ENCODE measurements at places on chromosomes 2 and 18. TPM values are rescaled to one million over a fixed set of nuclear protein-coding genes. Genes with fewer than 3 reads are reported as not detected.

GRCh38 chr2:235255693-235256092 is 238.2 kb upstream of the AGAP1 start:
- no peaks in the 10 kb centered on the region for H3K36me3 ChIP-seq
- DNase-seq, result no peak
- H3K27me3 ChIP-seq, result no peaks in the 10 kb centered on the region
- no peaks in the 10 kb centered on the region for H3K4me1 ChIP-seq
- no peak overlapping the region for H3K27ac ChIP-seq

DNA sequence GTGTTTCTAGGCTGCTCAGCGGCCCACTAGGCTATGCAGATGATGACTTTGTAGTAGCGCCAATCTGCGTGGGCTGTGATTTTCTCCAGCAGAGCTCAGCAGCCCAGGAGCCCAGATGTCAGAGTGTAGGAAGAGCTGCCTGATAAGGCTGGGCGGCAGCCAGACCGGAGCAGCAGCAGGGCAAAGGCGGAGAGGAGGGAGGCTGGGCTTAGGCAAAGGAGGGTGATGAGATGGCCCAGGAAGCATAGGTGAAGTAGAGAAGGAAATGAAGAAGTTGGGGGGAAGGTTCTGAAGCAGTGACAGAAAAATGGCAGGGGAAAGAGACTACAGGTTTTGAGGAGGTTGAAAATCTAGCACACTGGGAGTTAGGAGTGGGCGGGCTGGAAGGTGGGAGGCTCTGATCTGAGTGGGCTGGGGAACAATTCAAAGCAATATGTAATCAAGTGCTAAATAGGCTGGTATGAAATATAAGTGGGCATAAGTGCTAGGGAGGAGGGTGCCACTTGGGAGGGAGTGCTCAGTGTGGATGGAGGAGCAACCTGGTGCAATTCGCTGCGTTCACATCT is 50.6 kb upstream of the STPG4 start:
- no peak for DNase-seq
- no peaks in the 10 kb centered on the region for H3K36me3 ChIP-seq
- H3K27me3 ChIP-seq, result peaks cover 18% of the 10 kb centered on the region
- H3K4me1 ChIP-seq, result no peaks in the 10 kb centered on the region
- no peak overlapping the region for H3K27ac ChIP-seq

DNA sequence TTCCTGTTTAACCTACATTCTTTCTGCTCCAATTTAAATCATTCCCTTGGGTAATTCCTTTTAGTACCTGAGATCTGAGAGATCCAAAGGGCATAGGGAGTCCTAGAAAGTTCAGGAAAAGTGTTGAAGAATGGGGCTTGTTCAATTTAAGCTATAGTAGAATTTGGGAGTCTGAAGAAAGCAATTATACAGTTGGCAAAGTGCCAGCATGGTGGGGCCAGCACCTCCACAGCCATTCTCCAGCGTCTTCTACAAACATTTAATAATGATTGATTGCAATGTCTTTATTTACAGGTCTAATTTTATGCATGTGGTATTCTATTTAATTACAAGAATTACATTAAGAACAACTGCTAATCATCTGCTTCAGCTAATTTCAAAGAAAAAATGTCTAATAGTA is 957.7 kb upstream of the GYPC start:
- H3K36me3 ChIP-seq, result no peaks in the 10 kb centered on the region
- no peaks in the 10 kb centered on the region for H3K27me3 ChIP-seq
- no peaks in the 10 kb centered on the region for H3K4me1 ChIP-seq
- DNase-seq, result no peak
- no peak overlapping the region for H3K27ac ChIP-seq

DNA sequence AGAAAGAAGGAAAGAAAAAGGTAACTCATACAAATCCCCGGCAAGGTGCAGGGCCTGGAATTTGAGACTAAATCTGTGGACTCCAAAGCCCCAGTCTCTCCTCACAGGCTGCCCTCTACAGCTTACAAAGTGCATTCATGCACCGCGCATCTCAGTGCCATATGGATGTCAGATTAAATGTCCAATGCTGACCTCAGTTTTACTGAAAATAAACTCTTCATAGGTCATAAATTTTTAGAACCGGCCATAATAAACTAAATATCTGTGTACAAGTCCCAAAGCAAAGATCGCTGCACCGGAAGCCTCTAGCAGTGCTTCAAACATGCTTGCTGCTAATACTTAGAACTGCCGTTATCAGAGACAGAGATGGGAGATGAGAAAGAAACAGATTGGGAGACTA is 17.7 kb downstream of the ST6GAL2 start:
- H3K27me3 ChIP-seq, result no peaks in the 10 kb centered on the region
- no peaks in the 10 kb centered on the region for H3K4me1 ChIP-seq
- H3K4me3 ChIP-seq, result no peak overlapping the region

- no peak overlapping the region for H3K27ac ChIP-seq
Measured at GRCh38 chr2:109525836-109526235, 87.9 kb downstream of the SEPTIN10 start.

GRCh38 chr2:150486539-150487484 is 655 bp downstream of the RND3 start:
- peaks cover 9% of the 10 kb centered on the region for H3K27me3 ChIP-seq
- H3K36me3 ChIP-seq, result no peaks in the 10 kb centered on the region
- no peak overlapping the region for H3K27ac ChIP-seq
- DNase-seq, result no peak
- H3K4me3 ChIP-seq, result no peak overlapping the region

DNA sequence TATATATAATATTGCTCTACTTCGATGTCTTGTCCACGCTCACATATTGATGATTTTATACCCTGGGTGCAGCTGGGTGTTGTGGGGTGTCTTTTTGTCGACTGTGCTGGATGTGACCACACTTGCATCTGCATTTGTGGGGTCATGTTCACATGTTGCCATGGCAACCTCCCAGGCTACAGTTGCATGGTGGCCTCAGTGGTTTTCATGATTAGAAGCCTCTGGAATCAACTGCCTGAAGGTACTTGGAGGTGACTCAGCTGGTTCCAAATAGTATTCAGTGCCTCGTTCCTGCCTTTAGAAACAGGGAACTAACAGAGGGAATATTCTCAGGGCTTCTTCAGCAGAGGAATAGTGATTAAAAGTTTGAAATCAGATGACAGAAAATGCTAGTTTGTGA is 166.3 kb upstream of the NYAP2 start:
- H3K27me3 ChIP-seq, result no peaks in the 10 kb centered on the region
- no peaks in the 10 kb centered on the region for H3K36me3 ChIP-seq
- H3K27ac ChIP-seq, result no peak overlapping the region
- no peak overlapping the region for H3K4me3 ChIP-seq

- no peak overlapping the region for H3K4me3 ChIP-seq
- no peak for DNase-seq
- no peaks in the 10 kb centered on the region for H3K27me3 ChIP-seq
- H3K4me1 ChIP-seq, result no peaks in the 10 kb centered on the region
- no peaks in the 10 kb centered on the region for H3K36me3 ChIP-seq
- no peak overlapping the region for H3K27ac ChIP-seq
Measured at GRCh38 chr2:215529271-215529670, 93.4 kb upstream of the FN1 start.

DNA sequence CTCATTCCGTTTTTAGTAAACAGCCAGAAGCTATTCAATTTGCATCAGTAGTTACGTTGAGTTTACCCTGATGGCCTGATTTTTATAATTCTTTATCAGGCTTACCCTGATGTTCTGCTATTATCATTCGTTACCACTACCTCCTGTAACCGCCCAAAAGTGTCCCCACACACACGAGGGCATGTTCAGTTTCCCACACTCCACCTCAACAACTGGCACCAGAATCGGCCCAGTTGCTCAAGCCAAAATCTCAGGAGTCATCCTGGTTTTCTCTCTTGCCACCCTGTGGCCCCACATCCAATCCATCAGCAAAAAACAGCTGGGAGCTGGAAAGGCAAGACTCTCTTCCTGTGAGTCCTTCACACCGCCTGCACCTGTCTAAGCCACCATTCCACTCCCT is 102.9 kb upstream of the RAB6C start:
- H3K36me3 ChIP-seq, result no peaks in the 10 kb centered on the region
- peaks cover 6% of the 10 kb centered on the region for H3K4me1 ChIP-seq
- H3K4me3 ChIP-seq, result peak overlapping the region; percentile 92
- H3K27me3 ChIP-seq, result no peaks in the 10 kb centered on the region
- DNase-seq, result no peak

DNA sequence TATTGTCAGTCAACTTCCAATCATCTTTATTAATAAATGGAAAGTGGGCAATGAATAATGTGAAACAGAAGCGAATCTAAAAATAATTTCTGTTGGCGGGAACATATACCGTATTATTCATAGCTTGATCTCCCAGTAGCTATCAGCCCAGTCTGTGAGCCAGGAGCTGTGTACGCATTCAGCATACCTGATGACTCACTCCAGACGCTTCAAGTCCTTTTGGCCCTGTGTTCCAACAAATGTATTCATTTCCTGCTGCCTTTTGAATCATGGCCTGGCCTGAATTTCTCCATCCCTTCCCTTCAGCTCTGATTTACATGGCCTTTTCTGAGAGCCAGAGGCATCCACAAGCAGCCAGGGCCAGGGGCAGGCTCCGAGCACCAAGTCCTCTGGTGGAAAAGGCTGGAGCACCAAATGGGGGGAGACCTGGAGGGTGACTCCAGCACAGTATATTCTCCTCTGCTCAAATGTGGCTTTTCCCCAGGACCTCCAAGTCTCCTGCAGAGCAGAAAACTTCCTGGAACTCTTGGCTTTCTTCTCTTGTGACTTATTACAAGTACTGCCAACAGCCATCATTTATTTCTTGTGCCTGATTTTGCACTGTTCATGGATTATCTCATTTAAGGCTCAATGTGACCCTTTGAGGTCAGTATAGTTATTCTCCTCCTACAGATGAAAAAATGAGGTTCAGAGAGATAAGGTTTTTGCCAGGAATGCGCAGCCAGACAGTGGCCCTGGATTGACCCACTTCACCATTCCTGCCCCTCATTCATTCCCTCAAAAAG is 108.7 kb downstream of the EN1 start:
- no peaks in the 10 kb centered on the region for H3K4me1 ChIP-seq
- no peak for DNase-seq
- H3K4me3 ChIP-seq, result no peak overlapping the region
- peaks cover 2% of the 10 kb centered on the region for H3K27me3 ChIP-seq
- H3K36me3 ChIP-seq, result no peaks in the 10 kb centered on the region

- H3K36me3 ChIP-seq, result no peaks in the 10 kb centered on the region
- H3K4me1 ChIP-seq, result no peaks in the 10 kb centered on the region
- H3K27me3 ChIP-seq, result no peaks in the 10 kb centered on the region
Measured at GRCh38 chr18:41624460-41624859, 330.6 kb upstream of the PIK3C3 start.

- H3K4me3 ChIP-seq, result no peak overlapping the region
- H3K36me3 ChIP-seq, result no peaks in the 10 kb centered on the region
- no peaks in the 10 kb centered on the region for H3K27me3 ChIP-seq
- no peak for DNase-seq
Measured at GRCh38 chr2:147715807-147716206, 129.0 kb upstream of the ACVR2A start.

DNA sequence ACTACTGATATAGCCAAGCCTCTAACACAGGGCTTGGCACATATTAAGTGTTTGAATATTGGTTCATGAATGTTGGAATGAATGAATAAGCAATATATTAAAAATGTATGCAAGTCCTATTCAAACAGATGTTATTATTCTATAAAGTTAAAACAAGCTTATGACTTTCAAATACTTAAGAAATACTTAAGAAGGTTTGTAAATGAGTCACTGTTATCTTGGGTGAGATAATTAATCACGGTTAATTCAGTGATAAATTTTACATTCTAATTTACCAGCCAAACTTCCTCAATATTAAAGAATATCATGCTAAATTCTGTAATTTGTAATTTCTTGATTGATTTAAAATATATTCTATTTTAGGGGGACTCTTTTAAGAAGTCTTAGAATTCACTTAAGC is 74.8 kb downstream of the RBMS1 start:
- peaks cover 3% of the 10 kb centered on the region for H3K27me3 ChIP-seq
- H3K36me3 ChIP-seq, result no peaks in the 10 kb centered on the region
- H3K27ac ChIP-seq, result no peak overlapping the region

DNA sequence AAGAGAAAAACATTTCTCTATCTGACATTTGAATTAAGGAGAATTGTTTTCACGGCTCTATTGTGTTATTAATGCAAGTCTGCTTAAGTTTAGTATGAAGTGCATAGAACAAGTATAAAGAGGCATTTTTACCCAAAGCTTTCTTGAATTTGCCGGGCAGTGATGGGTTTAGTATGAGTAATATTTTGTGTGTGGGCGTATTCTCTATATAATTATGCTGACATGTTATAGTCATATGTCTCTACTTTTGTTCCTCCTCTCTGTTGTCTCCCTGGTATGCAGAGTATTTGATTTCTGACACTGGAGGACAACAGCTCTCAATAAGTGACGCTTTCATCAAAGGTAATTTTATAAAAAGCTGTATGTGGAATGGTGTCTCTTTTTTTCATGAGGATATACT is 45.9 kb downstream of the PIKFYVE start:
- H3K36me3 ChIP-seq, result peaks cover 27% of the 10 kb centered on the region
- DNase-seq, result no peak
- no peak overlapping the region for H3K4me3 ChIP-seq

DNA sequence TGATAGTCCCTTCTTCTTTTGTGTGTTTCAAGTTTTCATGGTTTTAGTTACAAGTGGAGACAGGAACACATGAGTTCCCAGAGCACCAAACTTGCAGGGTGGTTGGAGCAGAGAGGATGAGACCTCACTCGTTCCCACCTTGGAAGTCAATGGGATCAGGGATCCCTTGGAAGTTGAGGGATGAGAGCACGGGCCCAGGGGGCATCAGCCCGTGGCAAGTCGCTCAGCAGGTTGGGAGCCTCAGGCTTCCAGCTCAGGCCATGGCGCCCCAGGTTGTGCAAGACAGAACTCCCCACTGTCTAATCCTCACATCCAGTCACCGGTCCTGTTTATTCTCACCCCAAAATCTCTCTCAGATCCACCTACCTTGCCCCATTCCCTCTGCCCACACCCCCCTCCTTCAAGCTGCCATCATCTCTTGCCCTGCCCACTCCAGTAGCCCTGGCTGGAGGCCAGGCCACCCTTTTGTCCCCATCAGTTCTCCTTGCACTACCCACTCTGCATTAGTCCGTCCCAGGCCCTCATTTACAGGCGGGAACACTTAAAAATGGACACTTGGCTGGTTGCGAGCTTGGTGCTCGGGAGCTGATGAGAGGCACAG is 37.6 kb upstream of the FOSL2 start:
- no peaks in the 10 kb centered on the region for H3K36me3 ChIP-seq
- no peak for DNase-seq
- no peak overlapping the region for H3K4me3 ChIP-seq
- no peaks in the 10 kb centered on the region for H3K27me3 ChIP-seq
- no peak overlapping the region for H3K27ac ChIP-seq

The PARD6G gene
- 0.20 TPM for total RNA-seq

The GYPC gene
- 75.2 TPM for total RNA-seq

The TUBA4B gene
- total RNA-seq, result not detected

The C2orf66 gene
- total RNA-seq, result not detected

The EFR3B gene
- total RNA-seq, result 0.10 TPM

The SIGLEC15 gene
- not detected for total RNA-seq

The BCL11A gene
- 2.0 TPM for total RNA-seq

The MALL gene
- total RNA-seq, result 0.27 TPM

The RGPD3 gene
- total RNA-seq, result 0.44 TPM

The TEX44 gene
- total RNA-seq, result not detected

The VIL1 gene
- 2.1 TPM for total RNA-seq

The LYPD1 gene
- total RNA-seq, result not detected

All from CD4-positive, CD25-positive, alpha-beta regulatory T cell (primary cell).